ENCODE measurements at places on chromosomes 16 and 17.

DNA sequence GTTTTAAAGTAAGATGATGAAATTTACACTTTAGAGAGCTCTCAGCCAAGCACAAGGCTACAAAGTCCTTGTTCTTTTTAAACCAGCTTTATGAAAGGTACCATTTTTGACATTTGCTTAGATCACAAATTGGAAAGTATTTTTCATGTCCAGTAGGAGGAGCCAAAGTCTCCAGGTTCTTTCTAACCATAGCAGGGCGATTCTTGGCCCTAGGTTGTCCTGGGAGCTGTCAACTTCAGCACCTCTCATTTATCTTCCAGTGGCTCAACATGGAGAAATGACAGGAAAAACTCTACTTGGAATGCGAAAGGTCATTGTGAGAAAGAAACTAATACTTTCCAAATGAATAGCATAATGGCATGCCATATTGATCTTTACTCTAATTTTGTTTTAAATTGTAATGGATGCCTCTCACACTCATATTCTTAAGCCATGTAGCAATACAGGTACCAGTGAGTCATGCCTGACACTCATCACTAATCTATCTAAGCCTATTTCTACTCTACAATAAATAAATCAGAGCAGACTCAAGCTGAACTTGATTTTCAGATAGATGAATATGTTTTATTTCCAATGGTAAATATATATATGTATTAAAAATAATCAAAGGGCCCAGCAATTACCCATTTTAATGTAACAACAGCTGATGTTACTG is 919.1 kb upstream of the EEF2KMT start:
- ATAC-seq: no peak

DNA sequence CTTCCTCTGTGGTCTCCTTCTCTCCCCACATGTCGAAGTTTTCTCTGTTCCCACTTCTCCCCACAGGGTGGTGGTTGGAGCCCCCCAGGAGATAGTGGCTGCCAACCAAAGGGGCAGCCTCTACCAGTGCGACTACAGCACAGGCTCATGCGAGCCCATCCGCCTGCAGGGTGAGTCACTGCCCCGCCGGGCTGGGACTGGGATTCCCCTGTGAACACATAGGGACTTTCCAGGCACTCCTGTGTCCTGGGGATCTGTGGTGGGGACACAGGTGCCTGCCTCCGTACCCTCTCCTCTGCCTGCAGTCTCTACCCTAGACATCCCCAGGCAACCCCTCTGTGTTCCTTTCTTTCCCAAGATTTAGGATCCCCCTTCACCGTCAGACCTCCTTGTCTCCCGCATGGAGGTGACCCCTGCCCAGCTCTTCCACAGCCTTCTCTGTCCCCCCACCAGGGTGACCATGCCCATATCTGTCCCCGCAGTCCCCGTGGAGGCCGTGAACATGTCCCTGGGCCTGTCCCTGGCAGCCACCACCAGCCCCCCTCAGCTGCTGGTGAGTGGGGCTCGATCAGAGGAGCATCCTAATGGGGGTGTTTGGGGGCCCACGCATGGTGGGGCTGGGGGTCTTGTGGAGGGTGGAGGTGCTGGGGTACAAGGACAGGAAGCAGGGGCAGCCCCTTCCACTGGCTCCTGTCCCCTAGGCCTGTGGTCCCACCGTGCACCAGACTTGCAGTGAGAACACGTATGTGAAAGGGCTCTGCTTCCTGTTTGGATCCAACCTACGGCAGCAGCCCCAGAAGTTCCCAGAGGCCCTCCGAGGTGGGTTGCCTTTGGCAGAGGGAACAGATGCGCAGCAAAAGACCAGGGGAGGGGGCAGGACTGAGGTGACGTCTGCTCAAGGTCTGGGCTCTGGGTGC is 5.8 kb downstream of the ITGAM start:
- peak; percentile 97 for ATAC-seq

DNA sequence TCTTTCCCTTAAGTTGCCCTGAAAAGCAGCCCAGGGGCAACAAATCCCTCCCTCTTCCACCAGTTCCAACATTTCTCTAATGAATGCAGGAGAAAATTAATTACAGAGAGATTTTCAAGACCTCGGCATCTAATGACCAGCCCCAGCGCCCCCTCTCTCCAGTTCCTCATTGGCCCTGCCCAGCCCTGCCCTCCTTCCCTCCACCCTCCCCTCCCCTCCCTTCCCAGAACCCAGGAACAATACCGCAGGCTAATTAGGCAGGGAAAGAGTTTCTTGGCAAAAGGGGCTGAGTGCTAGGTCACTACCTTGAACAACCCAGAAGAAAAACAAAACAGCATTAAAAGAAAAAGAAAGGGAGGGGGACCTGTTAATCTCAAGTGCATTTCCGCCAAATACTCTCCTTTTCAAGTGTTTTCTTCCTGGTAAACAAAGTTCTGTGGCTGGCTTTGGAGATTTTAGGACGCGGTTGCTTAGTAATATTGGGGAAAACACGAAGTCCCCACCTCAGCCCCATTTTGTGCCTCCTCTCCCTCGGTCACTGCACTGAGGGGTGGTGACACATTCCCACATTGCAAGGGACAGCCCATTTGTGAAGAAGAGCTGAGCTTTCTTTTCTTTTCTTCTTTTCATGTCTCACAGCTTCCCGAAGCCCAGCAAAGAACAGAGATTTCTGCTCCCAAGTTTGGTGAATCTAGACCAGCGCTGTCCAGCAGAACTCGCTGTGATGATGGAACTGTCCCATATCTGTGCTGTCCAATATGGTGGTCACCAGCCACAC is 215.4 kb downstream of the SOX9 start:
- ATAC-seq: no peak

DNA sequence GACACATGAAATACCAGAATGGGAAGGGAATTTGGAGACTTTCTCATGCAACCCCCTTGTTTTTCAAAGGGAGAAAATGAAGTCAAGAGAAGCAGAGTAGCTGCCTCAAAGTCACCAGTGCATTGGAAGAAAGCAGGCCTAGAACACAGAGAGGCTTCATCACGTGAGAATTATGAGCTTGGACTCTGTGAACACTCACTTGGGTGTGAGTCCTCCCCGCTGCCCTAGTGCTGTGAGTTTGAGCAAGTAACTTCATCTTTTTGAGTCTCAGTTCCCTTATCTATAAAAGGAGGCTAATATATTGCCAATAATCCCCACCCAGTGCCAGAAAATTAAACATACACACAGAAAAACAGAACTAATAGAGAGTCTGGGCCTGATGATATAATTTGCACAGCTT is 315.8 kb downstream of the XYLT1 start:
- no peak for ATAC-seq

DNA sequence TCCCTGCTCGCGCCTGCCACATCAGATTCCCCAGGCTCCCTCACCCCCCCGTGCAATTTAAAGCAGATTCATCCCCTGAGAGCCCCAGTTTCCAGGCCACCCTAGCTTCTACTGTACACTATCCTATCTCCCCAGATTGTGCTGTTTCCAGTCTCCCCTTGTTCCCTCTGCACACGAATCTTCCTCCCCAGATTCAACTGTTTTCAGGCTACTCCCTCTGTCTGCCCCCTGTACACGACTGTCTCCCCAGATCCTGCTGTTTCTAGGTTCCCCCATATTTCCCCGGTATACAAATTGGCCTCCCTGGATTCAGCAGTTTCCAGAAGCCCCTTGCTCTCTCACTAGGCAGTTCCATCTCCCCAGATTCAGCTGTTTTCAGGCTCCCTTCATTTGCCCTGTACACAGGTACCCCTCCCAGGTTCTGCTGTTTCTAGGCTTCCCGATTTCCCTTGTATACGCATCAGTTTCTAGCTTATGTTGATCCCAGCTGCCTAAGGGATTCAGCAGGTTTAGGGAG is 22.9 kb downstream of the COPZ2 start:
- no peak for ATAC-seq

DNA sequence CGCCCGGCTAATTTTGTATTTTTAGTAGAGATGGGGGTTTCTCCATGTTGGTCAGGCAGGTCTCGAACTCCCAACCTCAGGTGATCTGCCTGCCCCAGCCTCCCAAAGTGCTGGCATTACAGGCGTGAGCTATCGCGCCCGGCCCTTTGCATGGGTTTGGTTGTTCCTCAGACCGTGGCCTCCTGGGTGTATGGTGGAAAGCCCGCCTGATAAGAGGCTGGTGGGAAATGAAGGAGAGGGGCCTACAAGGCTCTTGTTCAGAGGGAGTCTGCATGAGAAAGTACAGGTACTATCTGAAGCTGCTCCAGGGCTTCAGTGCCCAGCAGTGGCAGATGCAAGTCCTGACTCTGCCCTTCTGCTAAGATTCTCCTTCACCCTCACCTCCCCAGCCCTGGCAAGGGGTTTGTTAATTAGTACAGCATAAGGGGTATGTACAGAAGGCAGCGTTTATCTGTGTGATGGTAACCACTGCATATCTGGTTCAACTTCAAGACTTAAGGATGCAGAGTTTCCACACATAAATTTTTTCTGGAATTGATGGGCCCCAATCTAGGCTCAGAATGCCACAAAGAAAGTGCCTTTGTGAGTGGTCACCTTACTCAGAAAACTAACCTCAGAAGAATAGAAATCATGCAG is 24.2 kb downstream of the GRB7 start:
- no peak for ATAC-seq

GRCh38 chr17:73841431-73842060 is 197.3 kb upstream of the SDK2 start:
- no peak for ATAC-seq

DNA sequence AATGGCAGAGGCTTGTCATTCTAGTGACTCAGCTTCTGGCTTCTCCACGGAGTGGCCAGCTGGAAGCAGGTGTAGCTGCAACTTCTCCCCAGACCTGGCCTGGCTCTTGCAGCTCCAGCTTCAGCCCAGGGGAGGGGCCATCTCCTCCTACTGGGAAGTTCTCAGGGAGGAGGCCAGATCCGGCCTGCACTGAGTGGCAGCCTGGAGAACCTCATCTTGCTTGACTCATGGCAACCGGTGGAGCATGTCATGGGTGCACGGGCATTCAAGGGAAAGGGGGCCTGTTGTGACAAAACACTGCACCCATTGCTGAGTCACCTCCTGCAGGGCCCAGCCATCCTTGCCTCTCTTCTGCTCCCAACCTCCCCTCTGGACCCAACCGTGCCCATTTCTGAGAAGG is 273.9 kb upstream of the MAF start:
- no peak for ATAC-seq

DNA sequence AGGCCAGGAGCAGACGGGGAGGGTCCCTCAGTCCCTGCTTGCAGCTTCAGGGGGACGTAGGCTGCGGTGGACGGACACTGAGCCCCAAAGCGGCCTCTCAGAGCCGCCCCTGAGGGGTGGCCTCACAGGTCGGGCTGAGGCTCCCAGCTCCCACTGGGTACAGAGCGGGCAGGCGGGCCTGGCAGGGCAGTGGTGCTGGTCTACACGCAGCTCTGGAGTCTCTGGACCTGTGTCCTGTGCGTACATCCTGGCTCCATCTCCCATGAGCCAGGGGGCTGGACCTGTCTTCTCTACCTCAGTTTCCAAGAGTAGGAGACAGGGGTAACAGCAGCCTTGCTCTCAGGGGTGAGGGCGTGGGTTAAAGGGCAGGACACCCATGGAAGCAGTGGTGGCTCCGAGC is 1.7 kb downstream of the DPEP1 start:
- ATAC-seq: no peak

DNA sequence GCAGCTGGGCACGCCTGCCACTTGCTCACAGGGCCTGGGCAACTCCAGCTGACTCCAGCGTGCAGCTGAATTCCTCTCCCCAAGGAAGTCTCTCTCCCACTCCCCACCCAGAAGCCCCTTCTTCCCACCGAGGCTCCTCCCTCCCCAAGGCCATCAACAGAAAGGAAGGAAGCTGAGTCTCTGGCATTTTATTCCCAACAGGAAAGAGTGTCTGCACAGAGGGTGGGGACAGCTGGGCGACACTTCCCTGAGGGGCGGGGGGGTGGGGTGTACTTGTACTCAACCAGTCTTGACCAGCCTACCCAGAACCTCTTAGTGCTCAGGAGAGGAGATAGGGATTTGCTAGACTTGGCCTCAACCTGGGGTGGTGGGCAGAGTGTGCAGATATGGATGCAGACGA is at the start of gene EXOC3L1:
Gene EXOC3L1 (minus strand): TSS at position 96 of the 400 bp plus-strand sequence. CDS start 460 bp downstream, outside the sequence.
- no peak for ATAC-seq

DNA sequence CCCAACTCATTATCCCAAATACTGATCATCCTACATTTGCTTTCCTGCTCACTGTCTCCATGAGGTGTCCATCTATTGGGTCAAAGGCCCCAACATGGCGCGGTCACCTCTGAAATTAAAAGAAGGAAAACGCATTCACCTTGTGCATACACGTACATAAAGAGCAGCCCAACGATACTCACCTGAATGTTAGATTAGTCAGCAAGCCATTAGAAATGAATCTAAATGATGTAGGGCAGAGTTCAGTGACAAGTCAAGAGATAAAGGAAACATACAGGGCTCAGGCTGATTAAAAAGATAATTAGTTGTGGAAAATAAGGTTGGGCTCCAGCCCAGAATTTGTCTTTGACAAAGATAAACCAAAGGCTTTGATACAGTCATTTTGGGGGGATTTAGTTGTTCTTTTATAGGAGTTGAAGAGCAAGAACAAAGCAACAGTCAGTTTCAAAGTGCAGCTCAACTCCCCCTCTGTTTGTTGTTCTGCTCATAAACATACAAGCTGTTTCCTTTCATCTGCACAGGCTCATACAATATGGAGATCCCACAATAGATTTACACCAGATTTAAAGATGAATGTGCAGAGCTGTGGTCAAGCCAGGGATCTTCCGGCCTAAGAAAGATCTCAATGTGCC is 21.1 kb downstream of the NXPH3 start:
- ATAC-seq: no peak

DNA sequence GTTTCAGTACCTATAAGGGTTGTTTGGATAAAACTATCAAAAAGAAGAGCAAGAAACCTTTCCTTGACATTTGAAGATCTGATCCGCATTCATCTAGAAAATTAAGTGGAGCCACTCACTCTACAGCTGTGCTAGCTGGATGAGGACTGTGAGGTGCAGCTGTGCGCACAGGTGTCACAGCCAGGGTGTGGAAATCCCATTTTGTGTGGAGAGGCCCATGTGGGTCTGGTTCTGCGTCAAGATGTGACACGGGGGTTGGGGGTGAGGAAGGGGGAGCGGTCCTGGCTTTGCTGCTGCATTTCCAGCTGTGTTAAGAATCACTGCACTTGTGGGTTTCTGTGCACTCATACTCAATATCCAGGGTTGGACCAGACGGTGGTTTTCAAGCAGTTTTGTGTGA is 70.7 kb downstream of the CLEC16A start:
- no peak for ATAC-seq

DNA sequence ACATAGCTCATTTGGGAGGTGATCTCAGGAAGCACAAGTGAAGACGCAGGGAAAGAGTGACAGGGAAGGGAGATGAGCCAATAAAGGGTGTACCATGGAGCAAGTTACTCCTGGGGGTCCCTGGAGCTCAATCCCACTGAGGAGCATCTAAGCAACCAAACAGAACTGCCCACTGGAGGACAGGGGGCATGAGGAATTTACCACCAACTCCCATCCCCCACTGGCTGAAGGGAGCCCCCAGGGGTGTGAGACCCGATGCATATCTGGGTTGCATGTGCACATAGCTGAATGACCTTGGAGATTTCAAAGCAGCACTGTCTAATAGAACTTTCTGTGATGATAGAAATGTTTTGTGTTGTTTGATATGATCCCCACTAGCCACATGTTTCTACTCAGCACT is 29.6 kb downstream of the C16orf82 start:
- ATAC-seq: no peak

DNA sequence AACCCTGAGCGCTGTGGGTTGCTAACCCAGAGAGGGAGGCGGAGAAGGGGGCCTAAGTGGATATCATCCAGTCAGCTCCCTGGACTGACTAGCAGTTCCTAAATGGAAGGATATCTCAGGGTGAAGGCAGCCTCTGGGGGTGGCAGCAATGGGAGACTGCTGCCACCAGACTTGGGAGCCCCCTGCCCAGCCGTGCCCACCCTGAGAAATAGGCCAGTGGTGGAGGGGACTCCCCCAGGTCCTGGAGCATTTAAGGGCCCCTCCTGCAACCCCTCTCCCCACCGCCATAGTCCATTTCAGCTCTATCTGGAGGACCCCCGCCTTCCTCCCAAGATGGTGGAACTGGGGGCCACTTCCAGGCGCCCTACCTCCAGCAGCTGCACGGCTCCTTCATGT is 8.4 kb downstream of the TSPOAP1 start:
- ATAC-seq: no peak
